ENCODE measurements at places on chromosomes 16 and 17.
A peak's percentile ranks its signal among the peaks of the same experiment; 100 is the strongest.

GRCh38 chr16:85250609-85251223, 138.4 kb upstream of the CIBAR2 start:
- no peak for DNase-seq

DNA sequence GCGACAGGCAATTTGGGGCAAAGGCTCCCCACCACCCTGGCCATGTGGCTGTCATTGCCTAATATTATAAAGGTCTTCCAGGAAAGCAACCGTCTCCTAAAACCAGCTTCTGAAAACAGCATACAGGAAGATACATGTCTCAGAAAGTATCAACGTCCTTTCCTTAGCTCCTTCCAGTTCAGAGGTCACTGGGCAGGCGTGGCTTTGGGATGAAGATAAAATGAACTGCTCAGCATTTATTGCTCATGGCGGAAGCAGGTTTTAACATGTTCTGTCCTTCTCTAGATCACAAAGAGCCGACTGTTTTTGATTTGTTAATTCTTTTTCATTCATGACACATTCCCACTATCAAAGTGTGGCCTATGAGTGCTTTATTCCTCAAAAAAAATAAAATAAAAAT, 8.0 kb downstream of the CFAP20 start:
- DNase-seq, result no peak

GRCh38 chr17:17506893-17507464, 10.8 kb upstream of the RASD1 start:
- DNase-seq, result no peak

DNA sequence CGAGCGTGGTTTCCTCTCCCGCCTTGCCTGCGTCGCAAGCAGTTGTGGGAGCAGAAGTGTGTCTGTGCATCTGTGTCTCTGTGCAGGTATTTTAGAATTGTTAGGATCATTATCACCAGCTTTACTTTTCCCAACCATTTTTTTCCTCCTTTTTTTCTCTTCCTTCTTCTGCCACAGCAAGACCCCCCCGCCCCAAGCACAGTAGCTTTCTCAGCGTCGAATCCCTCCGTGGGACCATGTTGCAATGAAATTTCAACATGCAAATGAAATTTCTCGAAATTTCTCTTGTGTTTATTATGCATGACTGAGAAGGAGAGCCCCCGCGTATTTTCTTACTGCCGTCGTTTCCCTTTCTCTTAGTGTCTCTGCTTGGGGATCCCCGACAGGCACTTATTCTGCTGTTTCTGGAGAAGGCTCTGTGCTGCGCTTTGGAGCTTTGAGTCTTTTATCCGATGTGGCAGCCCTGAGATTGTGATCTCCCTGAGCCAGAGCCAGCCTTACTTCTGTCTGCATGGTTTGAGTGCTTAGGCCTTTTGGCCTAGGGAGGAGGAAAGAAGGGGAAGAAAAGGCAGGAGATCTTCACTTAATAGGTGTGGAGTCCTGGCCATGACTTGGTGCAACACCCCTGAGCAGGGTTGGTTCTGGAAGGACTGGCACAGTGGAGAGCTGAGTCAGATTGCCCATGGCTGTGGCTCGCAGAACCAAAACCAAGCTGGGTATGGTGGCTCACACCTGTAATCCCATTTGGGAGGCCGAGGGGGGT, 5.0 kb downstream of the ARMC7 start:
- DNase-seq, result no peak

- DNase-seq, result no peak
These were observed 176.9 kb upstream of the GSE1 start for GRCh38 chr16:85436207-85436606.

DNA sequence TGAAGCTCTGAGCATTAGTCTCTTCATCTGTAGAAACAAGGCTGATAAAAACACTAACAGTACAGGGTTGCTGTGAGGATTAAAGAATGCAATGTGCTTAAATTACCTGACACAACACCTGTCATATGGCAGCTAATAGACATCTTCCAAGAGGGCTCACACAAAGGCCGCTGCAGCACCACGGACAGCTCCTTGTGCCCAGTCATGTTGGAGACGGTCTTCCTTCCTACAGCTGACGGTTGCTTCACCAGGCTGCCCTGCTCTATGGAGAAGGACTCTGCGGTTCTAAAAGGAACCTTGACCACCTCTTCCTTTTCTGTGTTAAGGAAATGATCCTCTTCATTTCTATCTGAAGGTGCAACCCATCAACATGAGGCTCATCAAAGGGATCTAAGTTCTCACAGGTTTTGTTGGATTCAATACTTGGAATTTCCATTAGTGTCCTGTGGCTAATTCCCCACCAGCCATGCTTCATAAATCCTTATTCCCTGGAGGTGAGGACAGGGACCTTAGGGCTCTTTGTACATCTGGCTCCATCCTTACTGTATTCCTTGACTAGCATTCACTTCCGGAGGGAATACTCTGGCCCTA, 138.9 kb upstream of the CES5A start:
- peak; percentile 16 for DNase-seq

DNA sequence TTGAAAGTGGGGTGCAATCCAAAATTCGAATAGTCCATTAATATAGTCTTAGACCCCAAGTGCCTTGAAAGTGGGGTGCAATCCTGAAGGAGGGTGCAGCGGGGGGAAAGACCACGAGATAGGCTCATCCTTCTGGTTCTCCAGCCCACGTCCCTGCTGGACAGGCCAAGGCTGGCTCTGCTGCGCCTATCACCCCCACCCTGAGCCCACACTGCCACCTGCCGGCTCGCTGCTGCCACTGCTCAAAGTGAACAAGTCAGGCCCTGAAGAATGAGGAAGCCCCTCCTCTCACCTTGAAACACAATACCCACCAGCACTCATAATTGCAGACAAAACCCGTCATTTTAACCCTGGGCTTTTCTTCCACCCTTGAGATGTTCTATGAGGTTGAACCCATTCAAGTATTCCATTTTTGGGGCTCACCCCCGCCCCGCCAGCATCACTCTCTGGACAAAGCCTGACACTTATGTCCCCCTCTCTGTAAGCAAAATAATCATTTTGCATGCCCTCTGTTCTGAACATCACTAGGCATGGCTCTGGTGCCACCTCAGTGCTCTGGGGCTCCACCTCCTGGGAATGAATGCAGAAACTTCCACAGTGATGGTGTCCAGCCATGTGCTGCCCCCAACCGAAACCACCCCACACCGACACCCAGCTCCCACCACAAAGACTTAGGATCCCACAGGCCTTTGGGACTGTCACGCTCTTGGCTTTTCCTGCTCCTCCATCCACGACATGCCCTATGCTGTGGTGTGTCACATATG, 56.8 kb downstream of the BEAN1 start:
- peak; percentile 77 for DNase-seq

- no peak for DNase-seq
These were observed 174.2 kb downstream of the IRF8 start for GRCh38 chr16:86073103-86073625.

GRCh38 chr16:13780406-13781168, 139.4 kb upstream of the ERCC4 start:
- no peak for DNase-seq

DNA sequence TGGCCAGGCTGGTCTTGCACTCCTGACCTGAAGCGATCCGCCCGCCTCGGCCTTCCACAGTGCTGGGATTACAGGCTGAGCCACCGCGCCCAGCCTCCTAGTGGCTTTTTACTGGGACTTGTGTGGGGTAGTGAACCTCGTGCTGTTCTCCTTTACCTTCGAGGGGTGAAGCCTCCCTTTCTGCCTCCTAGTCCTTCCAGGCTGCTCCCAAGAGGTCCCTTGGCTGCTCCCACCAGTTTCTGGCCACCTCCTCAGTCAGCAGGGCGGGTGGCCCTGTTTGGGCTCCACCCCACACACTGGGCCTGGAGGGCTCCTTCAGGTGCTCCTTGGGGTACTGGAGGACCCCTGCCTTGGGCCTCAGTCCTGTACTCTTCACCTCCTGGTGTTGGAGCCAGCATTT, 70.9 kb upstream of the ZNF750 start:
- DNase-seq, result no peak

GRCh38 chr16:70701596-70701995, 15.7 kb upstream of the MTSS2 start:
- DNase-seq, result no peak

GRCh38 chr17:22517716-22518115, 825.4 kb downstream of the KCNJ18 start:
- no peak for DNase-seq

- DNase-seq, result no peak
These were observed 56.7 kb downstream of the CCDC42 start for GRCh38 chr17:8687737-8688466.

DNA sequence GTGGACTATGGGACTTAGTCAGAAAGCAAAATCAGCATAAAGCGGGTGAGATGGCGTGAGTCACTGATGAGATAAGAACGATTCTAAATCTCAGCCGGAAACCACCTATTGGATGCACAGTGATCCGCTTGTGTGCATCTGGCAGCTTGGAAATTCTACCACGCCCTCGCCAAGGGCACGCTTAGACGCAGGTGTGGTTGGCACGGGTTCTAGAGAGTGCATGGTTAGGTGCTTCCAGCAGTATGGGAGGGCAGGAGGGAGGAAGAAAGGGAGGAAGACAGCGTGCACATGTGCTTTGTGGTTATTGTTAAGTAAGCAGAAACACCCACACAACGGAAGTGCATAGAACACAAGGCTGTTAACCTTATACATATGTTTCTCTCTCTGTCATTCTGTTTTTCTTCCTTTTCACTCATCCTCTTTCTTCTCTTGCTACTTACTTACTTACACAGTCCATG, 374.0 kb upstream of the ASIC2 start:
- DNase-seq, result no peak

DNA sequence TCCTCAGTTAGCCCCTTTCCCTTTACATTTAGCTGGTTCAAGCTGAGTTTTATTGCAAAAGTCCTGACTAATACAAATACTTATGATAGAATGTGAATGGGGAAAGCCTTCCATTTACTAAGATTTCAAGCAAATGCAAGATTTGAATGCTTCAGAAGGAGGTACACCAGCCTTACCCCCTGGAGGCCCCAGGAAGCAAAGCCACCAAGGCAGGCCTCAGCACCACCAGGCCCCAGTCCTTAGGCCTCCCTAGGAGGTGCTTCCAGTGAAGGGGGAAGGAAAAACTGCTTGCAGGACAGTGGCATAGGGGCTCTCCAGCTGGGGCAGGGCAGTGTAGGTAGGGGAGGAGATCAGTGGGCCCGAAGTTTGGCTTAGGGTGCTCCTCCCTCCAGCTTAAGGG, 7.3 kb upstream of the PRPSAP2 start:
- DNase-seq, result no peak

DNA sequence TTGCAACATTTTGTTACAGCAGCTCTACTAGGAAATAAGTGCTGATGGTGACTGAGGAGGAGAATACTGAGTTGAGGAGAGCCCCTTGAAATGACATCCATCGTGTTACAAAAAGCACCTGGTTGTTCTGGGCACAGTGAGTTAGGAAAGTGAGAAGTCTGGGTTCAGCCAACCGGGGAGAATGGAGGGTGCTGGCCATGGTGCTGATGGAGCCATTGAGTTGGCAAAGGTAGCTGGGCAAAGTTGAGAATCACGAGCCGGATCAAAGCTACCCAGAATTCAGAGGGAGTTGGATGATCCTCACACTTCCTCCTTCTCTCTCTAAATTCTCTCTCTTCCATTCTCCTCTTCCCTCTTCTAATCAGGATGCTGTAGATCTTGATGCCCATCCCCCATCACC, 35.0 kb upstream of the ASIC2 start:
- DNase-seq, result peak; percentile 6

DNA sequence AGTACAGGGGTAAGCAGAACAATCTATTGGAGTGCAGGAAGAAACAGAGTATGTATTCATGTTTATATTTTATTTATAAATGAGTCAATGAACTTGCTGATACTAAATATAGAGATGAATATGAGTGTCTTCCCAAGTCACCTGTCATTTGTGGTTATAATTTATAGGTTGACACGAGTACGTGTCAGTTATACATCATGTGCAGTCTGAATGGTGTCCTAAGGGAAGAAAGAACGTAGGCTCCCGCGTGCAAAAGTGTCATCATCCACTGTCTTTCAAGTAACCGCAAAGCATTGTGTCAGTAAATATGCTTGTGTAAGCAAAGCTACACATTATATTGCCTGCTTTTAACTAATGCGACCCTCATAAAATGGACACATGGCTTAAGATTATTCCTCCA, 786.1 kb downstream of the KCNJ2 start:
- DNase-seq, result no peak

DNA sequence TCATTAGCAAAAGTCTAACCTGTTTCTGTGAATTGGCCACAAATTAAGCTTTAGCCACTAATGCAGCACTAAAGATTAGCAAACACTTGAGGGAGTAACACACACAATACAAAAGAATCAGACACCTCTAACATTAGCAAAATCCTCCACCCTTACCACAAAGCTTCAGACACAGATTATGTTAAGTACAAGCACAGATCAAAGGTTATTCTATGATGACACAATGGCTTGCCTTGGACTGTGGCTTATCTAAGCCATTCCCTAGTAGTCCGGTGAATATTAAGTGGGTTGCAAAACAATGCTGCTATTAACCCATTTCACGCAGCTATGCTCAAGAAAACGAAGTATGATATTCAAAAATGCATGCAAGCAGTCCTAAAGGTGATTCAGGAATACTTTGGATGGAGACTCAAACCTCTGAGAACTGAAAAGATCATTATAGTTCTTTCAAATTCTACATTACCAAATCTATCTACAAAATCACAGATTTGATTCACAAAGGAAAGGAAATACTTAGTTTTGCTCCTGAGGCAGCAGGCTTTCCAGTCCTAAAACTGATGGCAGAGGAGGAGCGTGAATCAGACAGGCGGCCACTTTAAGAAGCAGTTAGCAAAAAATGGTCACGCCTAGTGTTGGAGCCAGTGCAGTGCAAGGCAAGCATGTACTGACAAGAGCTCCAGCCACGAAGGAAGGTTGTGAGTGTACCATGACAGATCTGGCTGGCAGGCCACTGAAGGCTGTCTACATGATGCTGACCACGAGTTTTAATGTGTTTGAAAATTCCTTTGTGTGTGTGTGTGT, 67.2 kb downstream of the PARN start:
- peak; percentile 38 for DNase-seq

DNA sequence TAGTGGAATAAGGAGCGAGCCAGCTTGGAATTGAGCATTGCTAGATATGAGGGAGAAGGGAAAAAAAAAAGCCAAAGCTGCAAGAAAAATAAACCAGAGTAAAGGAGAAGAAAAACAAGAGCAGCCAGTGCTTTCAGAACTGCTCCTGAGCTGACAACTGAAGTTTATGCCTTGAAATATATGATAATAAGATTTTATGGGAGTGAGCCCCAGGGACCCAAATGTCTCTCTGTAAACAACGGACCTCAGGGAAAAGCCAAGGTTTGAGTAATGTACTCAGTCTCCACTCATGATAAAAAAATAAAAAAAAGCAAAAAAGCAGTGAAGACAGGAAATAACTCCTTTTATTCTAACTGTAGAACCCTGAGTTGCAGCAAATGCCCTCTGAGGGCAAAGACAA, 132.6 kb downstream of the SNX11 start:
- DNase-seq, result peak; percentile 18

Measured in fibroblast of pulmonary artery (primary cell).